ENCODE measurements at places on chromosomes 7 and 10.

DNA sequence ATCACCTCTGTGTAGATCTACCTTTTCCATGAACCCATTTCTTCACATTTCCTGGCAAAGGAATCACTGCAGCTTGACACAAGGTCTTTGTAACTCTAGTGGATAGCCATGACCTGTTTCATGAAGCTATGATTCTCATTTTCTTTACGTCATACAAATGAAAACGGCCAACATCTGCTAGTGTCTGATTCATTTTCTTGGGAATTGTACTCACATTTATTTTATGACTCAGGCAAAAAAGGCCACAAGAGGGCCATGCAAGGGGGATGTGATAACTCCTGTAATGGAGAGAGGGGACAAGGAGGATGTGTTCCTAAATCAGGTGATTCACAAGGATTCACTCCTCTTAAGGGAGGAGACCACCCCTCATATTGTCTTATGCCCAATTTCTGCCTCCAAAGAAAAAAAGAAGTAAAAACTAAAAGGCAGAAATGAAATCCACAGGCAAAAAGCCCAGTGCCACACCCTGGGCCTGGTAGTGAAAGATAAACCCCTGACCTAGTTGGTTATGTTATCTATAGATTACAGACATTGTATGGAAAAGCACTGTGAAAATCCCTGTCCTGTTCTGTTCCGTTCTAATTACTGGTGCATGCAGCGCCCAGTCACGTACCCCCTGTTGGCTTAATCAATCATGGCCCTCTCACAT lies 249.9 kb downstream of the IPMK start:
- DNase-seq, result no peak

DNA sequence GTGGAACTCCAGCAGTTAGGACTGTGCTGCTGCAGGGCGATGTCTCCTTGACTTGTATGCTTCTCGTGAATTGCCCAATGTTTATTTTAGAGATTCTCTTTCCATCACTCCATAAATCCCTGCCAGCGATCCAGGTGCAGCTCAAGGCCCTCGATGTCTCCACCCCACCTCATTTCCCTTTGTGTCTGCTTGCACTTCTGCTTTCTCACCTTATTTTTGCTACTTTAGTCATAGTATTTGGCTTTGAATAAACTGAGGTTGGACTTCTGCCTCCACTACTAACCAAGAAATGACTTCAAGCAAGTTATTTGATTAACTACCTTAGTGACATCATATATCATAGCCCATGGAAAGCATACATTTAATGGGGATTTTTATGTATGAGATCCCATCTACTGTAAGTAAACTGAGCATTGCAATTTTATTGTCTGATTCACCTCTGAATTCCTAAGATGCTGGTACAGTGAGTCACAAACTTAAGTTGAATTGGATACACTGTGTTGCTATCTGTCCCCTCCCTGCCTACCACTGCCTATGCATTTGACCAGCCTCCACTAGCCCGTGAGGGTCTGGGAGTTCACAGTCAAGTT lies 255.8 kb downstream of the ABCA13 start:
- no peak for DNase-seq

DNA sequence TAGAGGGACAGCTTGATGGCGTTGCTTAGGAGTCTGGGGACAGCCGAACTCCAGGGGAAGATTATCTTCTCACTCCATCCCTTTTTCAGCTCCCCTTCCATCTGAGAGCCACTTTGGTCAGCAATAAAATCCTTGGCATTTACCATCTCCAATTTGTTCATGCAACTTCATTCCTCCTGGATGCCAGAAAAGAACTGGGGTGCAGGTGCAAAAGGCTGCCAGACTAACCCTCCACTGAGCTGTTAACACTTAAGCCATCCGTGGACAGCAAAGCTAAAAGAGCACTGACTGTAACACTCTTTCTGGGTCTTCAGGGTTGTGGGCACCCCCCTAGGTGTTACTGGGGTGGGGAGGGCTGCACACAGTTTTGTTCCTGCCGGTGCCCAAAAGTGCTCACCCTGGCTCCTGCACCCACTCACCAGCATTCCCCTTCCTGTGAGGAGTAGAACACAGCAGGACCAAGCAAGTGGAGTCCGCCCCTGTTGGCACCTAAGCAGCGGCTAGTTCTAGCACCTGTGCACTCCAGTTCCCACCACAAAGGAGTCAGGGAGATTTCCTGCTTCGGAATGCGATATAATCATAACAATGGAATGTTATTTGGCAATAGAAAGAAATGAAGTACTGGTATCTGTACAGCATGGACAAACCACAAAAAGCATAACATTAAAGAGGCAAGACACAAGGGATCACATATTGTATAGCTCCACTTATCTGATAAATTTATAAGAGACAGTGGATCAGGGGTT lies 95.1 kb downstream of the NPY start:
- no peak for DNase-seq

- no peak for DNase-seq
These were observed 9.0 kb upstream of the EBF3 start for GRCh38 chr10:129972966-129973673.

DNA sequence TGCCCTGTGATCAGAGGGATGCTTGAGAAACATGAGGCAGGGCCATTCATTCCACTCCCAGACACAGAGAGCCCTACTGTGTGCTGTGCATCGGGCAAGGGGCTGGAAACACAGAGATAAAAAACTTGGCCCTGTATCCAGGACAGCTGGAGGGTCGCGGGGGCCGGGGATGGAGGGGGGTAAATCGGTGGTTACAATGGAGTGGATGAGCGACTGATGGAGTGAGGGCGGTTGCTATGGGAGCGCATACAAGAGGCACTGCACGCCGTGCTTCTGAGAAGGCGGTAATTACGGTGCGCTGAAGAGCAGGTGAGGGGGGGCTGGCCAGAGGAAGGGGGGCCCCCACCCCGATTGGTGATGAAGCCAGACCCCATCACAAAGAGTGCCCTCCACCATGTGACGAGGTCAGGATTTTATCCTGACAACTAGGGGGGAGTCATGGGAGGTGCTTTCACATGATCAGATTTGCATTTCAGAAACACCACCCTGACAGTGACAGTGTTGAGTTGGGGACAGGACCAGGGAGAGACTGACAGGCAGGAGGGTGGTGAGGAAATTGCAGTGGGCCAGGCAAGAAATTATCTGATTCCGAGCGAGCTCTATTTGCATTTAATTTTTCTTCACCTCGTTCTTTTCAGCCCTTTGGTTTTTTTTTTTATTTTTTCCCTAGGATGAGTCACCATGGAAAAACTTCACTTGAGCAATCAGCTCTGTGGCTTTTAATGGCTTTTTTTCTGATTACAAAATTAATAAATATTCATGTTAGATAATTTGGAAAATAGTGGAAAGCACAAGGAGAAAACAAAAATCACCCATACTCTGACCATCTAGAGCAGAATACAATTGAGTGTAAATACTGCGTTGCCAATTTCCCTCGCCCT lies 7.8 kb downstream of the CPA5 start:
- DNase-seq, result no peak

DNA sequence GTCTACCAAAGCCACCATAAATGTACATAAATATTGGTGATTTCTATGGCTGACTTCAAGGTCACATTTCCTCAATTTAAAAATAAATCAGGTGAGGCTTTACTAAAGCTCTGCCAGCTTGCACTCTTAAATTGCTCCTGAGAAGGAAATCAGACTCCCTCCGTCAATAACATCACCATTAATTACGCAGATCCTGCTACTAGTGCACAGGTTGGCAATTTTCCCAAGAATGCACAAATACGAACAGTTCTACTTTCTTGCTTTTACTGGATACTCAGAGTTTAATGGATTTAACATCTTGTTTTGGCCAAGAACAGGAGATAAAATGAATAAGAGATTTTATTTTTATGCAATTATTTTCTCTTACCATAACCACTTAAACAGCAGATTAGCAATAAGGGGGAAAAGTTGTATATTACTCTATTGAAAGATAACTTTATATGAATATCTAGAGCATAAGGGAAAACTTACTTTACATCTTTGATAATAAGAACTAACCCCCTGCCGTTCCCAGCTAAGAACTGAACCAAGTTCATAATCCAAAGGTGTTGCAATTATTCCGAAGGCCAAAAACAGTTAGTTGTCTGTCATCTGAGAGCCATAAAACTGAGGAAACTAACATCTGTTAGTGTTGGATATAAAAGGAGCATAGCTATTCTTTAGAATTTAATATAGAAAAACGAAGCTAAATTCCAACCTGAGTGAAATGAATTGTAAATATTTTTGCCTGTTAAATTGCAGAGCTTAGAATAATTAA lies 140.5 kb downstream of the TWIST1 start:
- DNase-seq, result no peak
